Frontal cortex (tissue), 4 donors: ENCODE measurements at places on chromosomes 7 and 10.

- DNase-seq, result no peak
Observed at GRCh38 chr7:26183545-26184280, 16.8 kb downstream of the HNRNPA2B1 start.

- DNase-seq, result no peak
Observed at GRCh38 chr10:6292741-6293151, 90.0 kb downstream of the PFKFB3 start.

DNA sequence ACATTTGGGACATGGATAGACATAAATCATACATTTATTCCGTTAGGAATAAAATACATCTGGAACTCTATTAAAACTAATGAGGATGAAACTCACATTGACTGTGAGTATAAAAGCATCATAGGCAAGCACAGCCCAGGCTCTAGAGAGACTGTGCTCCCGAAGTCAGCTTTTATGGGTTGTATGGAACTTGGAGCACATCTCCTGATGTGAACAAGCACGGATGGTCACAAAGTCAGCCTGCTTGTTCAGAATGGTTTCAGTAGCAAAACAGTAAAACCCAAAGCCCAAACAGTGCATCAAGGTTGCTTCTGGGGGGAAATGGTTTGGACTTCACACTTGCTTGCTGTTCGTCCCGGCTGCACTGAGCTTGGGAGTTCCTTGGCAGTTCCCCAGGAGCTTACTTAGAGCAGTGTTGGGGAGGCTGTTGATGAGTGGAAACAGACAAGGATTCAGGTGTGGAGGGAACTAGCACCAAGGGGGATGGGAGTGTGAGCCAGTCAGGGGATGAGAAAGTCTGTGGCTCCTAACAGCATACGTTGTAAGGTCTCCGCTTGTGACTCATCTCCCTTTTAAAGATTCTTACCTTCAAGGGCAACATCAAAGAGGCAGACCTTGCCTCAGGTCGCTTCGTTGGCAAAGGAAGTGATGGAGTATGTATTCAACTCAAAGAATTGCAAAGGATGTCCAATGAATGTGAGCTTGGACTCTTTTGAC, 19.7 kb upstream of the ITGA8 start:
- DNase-seq, result no peak

DNA sequence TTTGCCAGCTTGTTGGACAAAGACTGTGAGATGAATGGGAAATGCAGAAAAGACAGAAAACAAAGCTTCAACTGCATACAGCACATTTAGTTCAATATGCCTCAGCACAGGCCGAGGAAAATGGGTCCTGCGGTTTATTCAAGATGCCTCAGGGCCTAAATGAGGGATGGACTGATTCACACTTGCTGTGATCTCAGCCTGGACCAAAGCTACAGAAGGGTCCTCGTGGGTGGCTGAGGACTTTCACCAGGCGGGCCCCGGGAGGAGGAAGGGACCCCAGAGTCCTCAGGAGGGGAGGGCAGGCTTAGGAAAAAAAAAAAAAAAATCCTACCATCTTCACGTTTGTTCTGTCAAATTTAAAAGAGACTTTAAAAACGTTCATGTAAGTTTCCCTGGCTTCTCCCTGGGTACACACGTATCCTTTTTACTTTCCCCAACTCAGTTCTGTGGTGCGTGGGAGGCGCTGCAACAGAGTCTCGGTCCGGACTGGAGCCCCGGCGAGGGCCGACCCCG, 624 bp upstream of the ZNF783 start:
- no peak for DNase-seq

- DNase-seq, result no peak
Observed at GRCh38 chr10:75276069-75276872, 40.5 kb upstream of the COMTD1 start.
